RPMI7951 (cell line): ENCODE measurements at places on chromosomes 3 and 15.

GRCh38 chr15:33093222-33093621 is 101.3 kb downstream of the FMN1 start:
- DNase-seq = no peak

GRCh38 chr3:126025116-126025729 is 56.2 kb downstream of the ROPN1B start:
- no peak for DNase-seq

- no peak for DNase-seq
Measured at GRCh38 chr15:60352525-60352924, 45.3 kb downstream of the ANXA2 start.

DNA sequence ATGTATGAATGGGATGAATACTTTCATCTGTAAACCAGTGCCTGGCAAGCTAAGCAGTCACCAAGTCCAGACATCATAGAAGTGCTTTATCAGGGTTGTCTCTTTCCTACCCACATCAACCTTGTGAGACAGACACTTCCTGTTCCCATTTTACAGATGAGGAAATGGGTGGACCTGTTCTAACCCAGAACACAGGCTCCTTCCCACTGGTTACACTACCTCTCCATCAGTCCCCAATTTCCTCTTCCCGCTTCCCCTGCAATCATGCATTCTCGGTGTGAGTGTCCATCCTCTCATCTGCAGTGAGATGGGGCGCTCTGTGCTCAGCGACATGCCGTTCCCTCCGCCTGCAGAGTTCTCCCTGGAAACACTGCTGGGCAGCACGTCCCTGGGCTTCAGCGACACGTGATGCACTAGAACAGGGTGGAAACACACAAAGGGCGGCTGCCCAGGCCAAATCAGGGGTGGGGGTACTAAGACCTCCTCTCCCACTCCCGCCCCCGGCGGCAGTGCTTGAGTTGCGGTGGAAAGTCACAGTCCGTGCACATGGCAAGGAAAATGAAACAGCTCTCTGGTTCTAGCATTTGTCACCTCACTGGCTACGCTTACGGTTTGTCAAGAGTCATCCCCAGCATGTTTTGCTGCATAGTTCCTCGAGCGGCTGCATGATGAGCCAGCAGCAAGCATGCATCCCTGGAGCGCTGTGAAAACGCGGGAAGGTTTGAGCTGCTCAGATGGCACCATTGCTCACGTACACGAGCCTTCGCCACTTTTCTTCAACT is 201.1 kb downstream of the ADAMTS17 start:
- DNase-seq = no peak

GRCh38 chr3:157578181-157578580 is 75.0 kb upstream of the VEPH1 start:
- DNase-seq = no peak

- no peak for DNase-seq
Measured at GRCh38 chr3:128282380-128283196, 129.3 kb downstream of the EEFSEC start.

DNA sequence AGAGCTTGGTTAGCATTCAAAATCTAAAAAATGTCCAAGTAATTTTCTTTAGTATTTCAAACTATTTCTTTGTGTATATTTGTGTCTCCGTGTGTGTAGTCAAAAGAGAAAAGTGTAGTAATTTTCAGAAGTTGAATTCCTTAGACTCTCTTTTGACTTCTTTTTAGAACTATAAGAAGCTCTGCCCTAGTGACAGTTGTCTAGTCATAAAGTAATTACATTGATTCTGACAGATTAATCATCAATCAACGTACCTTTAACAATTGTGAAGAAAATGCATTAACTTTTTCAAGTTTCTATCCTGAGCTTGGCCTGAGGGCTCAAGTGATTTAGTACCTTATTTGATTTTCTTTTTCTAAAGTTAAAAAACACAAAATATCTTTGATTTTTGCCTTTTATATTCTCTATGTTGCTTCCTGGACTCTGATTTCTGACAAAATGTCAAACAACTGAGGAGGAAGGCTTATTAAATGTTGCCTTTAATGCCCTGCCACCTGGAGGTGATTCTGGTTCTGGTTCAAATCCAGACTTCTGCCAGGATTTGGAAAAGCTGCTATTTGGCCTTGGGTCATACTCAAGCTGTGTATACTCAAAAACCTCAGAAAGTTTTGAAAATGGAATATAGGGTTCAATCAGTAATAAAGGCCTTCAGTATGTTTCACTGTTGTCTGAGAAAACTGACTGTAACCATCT is 653.6 kb downstream of the NSUN3 start:
- DNase-seq = no peak

DNA sequence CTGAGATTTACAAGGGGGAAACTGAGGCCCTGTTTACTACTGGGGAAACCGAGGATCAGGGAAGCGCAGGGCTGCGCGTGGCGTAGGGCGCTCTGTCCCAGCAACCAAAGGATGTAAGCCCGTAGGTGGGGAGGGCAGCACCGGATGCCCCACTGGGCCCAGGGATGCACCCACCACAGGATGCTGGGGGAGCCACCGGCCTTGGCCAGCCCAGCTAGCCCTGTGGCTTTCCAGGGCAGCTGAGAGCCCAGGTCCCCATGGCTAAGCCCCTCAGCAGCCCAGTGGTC is 33.4 kb downstream of the RPN1 start:
- DNase-seq = no peak

DNA sequence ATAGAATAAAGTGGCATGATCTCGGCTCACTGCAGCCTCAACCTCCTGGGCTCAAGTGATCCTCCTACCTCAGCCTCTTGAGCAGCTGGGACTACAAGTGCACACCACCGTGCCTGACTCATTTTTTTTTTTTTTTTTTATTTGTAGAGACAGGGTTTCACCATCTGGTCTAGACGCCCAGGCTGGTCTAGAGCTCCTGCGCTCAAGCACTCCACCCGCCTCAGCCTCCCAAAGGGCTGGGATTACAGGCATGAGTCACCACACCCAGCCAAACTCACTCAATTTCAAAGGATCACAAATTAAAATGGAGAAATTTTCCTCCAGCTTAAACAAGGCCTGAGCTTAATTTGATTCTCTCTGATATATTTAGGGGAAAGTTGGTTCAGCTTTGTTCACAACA is 27.3 kb upstream of the NMB start:
- peak; percentile 94 for DNase-seq

- DNase-seq = no peak
Measured at GRCh38 chr3:111585217-111585616, 9.9 kb downstream of the ZBED2 start.

DNA sequence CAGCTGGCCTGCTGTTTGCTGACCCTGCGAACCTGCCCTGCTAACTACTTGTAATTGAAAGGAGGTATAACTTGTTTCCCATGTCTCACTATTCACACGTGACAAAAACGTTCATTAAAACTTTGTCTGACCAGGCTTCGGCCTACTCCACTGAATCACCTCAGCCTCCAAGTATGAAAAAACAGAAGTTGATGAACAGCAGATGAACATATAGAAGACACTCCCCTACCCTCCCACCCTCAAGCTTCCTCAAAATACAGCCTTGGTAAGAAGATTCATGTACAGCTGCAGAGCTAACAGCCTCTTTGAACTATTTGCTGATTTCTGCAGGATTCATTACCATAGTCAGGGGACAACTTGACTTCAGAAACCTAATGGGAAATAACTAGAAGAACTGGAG is 10.7 kb downstream of the RBM15B start:
- no peak for DNase-seq

- no peak for DNase-seq
Measured at GRCh38 chr3:194294199-194294894, 56.8 kb downstream of the CPN2 start.

GRCh38 chr3:127822041-127822681 is at the start of gene MGLL:
Gene MGLL, minus strand, starts transcription at chr3:127822515. Its CDS starts 197 bp downstream, at chr3:127822318.
- peak; percentile 70 for DNase-seq

DNA sequence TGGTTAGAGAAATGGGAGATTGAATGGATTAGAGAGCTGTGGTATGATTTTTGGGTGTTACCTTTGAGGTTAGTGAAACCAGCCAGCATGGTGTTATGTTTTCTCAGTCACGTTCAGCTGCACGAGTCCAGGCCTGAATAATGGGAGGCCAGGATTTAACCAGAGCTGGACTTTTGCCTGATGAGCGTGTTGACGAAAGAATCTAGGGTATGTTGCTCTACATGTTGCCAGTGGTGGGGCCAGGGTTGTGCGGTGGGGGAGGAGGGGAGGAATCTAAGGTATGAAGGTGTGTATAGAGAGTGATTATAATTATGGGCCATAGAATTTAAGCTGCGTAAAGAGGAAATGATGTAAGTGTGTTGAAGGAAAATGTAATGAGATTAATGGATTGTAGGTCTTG is 22.8 kb downstream of the MINDY2 start:
- DNase-seq = no peak

DNA sequence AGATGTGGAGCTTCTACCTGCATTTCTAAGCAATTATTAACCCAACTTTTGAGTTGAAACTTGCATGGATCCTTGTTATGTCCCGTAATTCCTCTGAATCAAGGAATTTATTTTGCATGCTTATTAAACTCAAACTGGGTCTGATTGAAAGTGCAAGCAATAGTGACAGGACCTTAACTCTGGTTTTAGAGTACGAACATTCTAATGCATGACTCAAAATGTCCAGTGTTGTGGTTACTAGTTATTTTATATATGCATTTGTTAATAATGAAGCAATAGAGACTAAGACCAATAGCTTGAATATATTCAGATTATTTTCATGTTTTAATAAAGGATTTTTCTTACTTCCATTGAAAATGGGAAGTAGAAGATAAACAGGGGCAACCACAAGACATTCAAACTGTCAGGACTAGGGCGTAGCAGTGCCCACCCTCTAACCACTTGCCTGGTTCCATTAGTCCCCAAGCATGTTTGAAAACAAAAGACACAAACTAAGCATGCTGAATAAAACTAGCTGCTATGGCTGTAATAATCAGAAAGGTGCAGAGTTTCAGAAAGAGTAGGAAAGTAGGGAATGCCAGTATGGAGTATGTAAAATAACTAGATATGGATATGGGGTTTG is 28.1 kb downstream of the OIP5 start:
- no peak for DNase-seq

DNA sequence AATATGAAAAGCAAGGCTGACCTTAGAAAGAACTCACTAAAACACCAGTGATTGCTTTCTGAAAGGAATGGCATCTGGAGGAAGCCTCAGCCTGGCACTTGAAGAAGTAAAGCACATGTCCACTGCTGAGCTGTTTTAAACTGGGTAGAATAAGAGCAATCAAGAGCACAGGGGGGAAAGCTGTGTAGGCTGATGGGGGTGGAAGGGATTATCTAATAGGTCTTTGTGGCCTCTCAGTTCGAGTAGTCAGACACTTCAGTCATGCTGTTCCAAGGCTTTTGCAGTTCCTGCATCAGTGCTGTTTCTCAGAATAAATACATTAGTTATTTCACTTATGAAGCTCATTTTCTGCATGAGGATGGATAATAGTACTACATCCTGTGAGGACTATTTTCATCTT is 22.6 kb downstream of the CCDC191 start:
- no peak for DNase-seq

GRCh38 chr3:142613491-142613890 is 17.3 kb downstream of the PLS1 start:
- DNase-seq = no peak

DNA sequence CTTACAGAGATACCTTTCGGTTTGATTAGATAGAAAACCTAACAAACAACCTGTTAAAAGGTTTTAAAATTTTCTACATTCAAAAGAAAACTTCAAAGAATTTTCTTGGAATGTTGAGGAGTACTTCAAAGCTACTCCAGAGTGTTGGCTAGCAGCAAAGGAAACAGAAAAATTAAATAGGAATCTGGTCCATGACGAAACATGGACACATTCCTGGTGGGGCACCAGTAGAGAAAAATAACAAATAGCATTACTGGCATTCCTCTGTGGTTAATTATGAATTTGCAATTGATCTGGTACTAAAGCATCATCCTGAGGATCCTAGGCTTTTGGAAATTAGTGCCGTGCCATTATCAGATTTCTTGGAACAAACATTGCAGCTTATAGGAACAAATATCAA is 59.5 kb upstream of the DPPA4 start:
- DNase-seq = no peak

- DNase-seq = no peak
Measured at GRCh38 chr3:45119376-45119775, 26.8 kb downstream of the CDCP1 start.

DNA sequence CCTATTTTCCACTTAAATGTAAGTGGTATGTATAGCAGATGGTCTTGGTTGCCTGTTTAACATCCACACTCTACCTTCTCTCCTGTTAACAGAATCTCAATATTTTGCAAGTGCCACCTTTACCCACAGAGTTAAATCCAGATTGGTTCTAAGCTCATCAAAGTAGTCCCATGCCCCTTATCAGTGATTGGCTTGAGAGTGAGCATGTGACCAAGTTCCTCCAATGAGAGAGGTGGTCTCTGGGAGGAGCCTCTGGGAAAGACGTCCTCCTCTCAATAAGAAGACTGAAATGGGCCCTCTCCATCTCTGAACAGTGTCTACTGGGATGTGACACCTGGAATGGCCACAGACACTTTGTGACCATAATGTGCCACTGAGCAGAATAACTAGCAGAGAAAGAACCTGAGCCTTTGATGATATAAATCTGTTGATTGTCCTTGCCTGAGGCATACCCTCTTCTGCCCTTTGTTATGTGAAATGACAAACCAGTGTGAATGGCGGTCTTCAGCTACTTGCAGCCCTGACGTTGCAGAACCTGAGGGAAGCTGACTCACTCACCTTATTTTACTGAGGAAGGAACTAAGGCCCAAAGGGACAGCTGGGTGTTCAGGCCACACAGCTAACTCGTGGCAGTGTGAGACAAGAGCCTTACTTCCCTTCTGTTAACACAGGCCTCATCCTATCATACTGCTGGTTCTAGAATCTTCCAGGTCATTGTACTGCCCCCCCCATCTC is 42.4 kb upstream of the LARS2 start:
- DNase-seq = no peak

GRCh38 chr15:36428102-36428845 is 151.2 kb upstream of the CDIN1 start:
- DNase-seq = peak; percentile 100

GRCh38 chr3:151228666-151229040 is 25.6 kb upstream of the GPR171 start:
- peak; percentile 32 for DNase-seq

DNA sequence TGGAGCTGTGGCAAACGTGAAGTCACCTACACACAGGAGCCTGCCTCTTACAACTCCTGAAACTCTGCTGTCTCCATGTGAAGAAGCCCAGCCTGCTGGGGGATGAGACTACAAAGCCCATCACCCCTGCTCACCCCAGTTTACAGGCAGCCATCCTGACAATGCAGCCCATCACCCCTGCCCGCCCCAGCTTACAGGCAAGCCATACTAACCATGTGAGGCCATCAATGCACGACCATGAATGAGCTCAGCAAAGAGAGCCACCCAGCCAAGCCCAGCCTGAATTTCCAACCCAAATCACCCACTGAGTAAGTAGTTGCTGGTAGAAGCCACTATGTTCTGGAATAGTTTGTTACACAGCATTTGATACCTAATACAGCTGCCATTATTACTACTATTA is 185.4 kb upstream of the NSMCE3 start:
- DNase-seq = no peak

- no peak for DNase-seq
Measured at GRCh38 chr15:101436526-101436925, 53.0 kb downstream of the PCSK6 start.
